GM12878 (cell line): ENCODE measurements at places on chromosomes 11 and 22. TPM values are rescaled to one million over a fixed set of nuclear protein-coding genes. Genes with fewer than 3 reads are reported as not detected.

GRCh38 chr11:2345050-2345449 is 32.1 kb upstream of the CD81 start:
- H3K4me1 ChIP-seq: no peaks in the 10 kb centered on the region
- no peak overlapping the region for H3K27ac ChIP-seq
- no peaks in the 10 kb centered on the region for H3K36me3 ChIP-seq
- DNase-seq: no peak

SAA2 gene
- 4.1 and 5.7 TPM in 2 replicates for total RNA-seq

- no peak overlapping the region for H3K4me3 ChIP-seq
- no peak overlapping the region for H3K27ac ChIP-seq
- H3K27me3 ChIP-seq: no peaks in the 10 kb centered on the region
- peaks cover 10% of the 10 kb centered on the region for H3K4me1 ChIP-seq
- DNase-seq: no peak
Observed at GRCh38 chr11:113316256-113316655, 1.9 kb downstream of the TTC12 start.

GRCh38 chr11:108221371-108221770 is 1.1 kb downstream of the NPAT start:
- DNase-seq: no peak
- no peaks in the 10 kb centered on the region for H3K27me3 ChIP-seq
- H3K36me3 ChIP-seq: peaks cover 9% of the 10 kb centered on the region; the same call in 1 of the 2 replicates
- peak overlapping the region; percentile 97 for H3K4me3 ChIP-seq

DNA sequence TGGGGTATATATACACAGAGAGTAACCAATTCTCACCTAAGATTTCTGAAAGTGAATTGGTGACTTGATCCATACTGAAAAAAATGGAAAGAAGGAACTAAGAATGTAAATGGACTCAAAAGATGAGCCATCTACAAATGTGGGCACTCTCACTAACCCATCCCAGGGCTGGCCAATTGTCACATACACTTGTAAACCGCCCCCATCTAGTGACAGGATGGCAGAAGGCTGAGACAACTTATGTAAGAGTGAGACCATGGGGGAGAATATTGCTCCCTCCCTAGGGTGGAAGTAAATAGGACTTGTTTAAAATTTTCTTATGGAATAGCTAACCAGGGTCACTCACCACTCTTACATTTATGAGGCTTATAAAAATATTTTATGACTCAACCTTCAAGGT is 377.1 kb upstream of the ISX start:
- DNase-seq: no peak
- H3K36me3 ChIP-seq: no peaks in the 10 kb centered on the region
- H3K4me1 ChIP-seq: no peaks in the 10 kb centered on the region
- H3K4me3 ChIP-seq: no peak overlapping the region
- no peak overlapping the region for H3K27ac ChIP-seq

- no peaks in the 10 kb centered on the region for H3K36me3 ChIP-seq
- DNase-seq: no peak
- no peaks in the 10 kb centered on the region; the same call in 1 of the 2 replicates for H3K27me3 ChIP-seq
- H3K4me1 ChIP-seq: no peaks in the 10 kb centered on the region
Observed at GRCh38 chr11:114959953-114960505, 281.7 kb downstream of the NXPE2 start.

DNA sequence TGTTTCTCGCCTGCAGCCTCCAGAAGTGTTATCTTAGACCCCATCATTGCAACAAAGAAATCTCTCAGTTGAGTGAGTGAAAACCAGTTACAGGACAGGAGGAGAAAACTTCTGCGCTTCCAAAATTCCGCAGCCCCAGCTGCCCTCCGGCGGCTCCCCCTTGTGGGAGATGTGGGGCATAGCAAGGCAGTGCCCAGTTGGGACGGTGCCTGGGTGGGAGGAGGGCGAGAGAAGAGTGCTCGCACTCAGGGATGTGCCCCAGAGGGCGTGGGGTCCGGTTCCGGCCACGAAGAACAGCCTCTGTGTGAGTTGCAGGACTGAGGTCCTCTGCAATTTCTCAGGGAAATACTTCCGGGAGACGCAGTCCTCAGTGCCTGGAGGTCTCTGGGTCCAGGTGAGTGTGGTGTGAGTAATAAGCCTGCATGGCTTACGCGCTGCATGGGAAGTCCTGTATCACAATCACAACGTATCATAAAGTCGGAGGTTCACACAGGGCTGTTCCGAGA is 87.0 kb upstream of the BLID start:
- H3K36me3 ChIP-seq: no peaks in the 10 kb centered on the region
- no peak for DNase-seq
- H3K27ac ChIP-seq: no peak overlapping the region
- peaks cover 3% of the 10 kb centered on the region for H3K27me3 ChIP-seq
- no peak overlapping the region for H3K4me3 ChIP-seq

DNA sequence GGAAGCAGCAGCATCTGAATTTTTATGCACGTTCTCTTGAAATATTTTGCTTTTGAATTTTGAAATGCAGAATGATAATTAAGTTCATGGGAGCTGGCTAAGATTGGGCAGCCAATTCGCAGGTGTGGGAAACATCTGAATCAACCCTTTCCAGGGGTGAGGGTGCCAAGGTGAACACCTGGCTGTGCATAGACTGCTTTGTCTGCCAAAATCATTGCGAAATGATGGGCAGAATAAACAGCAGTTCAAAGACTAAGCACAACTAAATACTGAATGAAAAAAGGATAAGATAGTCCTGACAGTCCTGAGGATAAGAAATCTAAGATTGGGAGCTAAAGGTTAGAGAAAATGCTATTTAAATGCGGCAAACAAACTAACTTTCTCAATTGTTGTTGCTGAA is 813.3 kb upstream of the RAG2 start:
- no peaks in the 10 kb centered on the region for H3K27me3 ChIP-seq
- H3K27ac ChIP-seq: no peak overlapping the region
- DNase-seq: no peak
- no peaks in the 10 kb centered on the region for H3K36me3 ChIP-seq
- H3K4me1 ChIP-seq: no peaks in the 10 kb centered on the region

CDKN1C gene
- 0.19 and 0.21 TPM in 2 replicates for total RNA-seq

DNA sequence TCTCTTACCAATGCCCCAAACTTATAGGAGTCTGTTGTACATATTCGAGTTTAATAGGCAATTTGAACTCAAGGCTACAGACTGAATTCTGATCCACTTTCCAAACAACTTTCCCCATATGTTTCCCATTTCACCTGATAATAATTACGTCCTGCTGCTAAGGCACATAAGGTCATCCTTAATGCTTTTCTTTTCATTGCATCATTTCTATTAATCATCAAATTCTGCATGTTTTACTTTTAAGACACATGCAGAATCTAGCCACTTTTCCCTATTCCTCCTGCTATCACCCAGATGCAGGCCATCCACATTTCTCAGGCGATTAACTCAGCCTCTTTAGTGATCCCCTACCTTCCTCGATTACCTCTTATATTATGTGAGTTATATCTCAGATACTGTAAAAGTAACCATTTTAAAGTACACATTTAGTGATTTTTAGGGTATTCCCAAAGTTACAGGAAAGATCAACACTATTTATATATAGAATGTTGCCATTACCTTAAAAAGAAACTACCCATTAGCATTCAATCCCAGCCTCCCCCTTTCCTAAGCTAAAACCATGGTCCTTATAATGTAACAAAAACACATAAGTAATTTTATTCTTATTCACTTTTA is 14.9 kb downstream of the XKR3 start:
- H3K27ac ChIP-seq: no peak overlapping the region
- H3K36me3 ChIP-seq: no peaks in the 10 kb centered on the region

- H3K4me3 ChIP-seq: no peak overlapping the region
- peaks cover 8% of the 10 kb centered on the region for H3K4me1 ChIP-seq
- no peak overlapping the region for H3K27ac ChIP-seq
- no peak for DNase-seq
- H3K36me3 ChIP-seq: no peaks in the 10 kb centered on the region
Observed at GRCh38 chr11:36454941-36455631, 55.0 kb downstream of the TRAF6 start.

GRCh38 chr11:92762121-92762540 is 207.3 kb upstream of the MTNR1B start:
- H3K4me1 ChIP-seq: no peaks in the 10 kb centered on the region
- no peaks in the 10 kb centered on the region for H3K27me3 ChIP-seq
- no peak overlapping the region for H3K4me3 ChIP-seq
- DNase-seq: no peak
- H3K36me3 ChIP-seq: no peaks in the 10 kb centered on the region

SSH3 gene
- total RNA-seq: 0.80 and 1.7 TPM in 2 replicates

HEPHL1 gene
- total RNA-seq: not detected in 2 replicates

DNA sequence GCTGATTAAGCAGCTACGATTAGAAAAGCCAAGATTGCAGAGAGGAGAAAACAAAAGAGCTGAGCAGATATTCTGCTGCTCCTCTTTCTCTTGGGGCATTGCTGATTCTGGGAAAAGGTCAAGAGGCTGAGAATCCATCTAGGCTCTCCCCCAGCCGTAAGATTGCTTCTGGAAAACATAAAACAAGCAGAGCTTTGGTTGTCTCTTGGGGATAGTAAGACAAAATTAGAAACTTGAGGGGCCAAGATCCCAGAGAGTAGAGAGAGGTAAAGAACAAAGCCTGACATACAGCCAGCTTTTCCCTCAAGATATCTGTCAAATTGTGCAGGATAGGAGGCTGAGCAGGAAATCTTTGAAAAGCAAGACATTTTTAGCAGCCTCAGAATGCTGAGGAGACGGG is 158.2 kb downstream of the TTC28 start:
- no peak overlapping the region for H3K27ac ChIP-seq
- no peaks in the 10 kb centered on the region; the same call in 1 of the 2 replicates for H3K27me3 ChIP-seq
- no peak for DNase-seq
- no peaks in the 10 kb centered on the region for H3K4me1 ChIP-seq
- no peak overlapping the region for H3K4me3 ChIP-seq

- peaks cover 11% of the 10 kb centered on the region for H3K4me1 ChIP-seq
- H3K27ac ChIP-seq: peak overlapping the region; percentile 74
- peaks cover 30% of the 10 kb centered on the region for H3K36me3 ChIP-seq
Observed at GRCh38 chr11:71488681-71489270, 35.8 kb downstream of the NADSYN1 start.

CHCHD10 gene
- 237 and 241 TPM in 2 replicates for total RNA-seq

DNA sequence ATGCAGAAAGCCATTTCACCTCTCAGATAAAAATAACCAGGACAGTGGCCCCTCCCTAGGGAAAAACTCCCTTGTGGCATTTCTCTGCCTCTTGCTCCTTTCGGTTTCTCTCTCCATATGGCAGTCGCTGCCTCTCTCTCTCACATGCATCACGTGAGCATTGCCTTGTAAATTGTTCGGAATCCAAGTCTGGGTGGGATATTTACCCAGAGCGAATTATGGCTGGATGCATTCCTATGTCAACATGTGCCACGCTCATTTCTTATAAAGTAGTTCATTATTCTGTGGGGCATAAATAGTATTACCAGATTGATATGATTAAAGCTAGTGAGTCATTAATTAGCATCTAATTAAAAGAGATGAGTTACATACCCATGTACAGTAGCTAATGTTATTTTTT is 392.9 kb downstream of the INSC start:
- no peaks in the 10 kb centered on the region for H3K36me3 ChIP-seq
- H3K4me1 ChIP-seq: no peaks in the 10 kb centered on the region
- H3K27me3 ChIP-seq: no peaks in the 10 kb centered on the region
- no peak overlapping the region for H3K27ac ChIP-seq
- H3K4me3 ChIP-seq: no peak overlapping the region

DNA sequence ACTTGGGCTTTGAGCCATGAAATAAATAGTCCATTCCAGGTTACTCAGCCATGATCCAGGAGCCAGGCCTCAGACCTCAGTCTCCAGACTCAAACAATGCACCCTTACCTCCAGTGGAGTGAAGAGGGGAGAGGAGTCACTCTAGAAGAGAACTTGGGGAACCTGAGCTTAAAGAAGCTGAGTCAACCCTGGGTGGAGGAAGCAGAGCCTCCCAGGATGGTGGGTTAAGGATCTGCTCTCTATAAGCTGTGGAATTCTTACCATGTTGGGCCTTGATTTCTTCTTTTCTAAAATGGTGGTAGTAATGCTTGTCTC is 113.2 kb downstream of the NECTIN1 start:
- no peaks in the 10 kb centered on the region for H3K36me3 ChIP-seq
- no peak overlapping the region for H3K4me3 ChIP-seq
- no peaks in the 10 kb centered on the region for H3K4me1 ChIP-seq
- H3K27me3 ChIP-seq: no peaks in the 10 kb centered on the region; the same call in 1 of the 2 replicates
- DNase-seq: no peak

SYTL2 gene
- total RNA-seq: 0.31 and 0.40 TPM in 2 replicates

LRRC55 gene
- not detected in 2 replicates for total RNA-seq

DNA sequence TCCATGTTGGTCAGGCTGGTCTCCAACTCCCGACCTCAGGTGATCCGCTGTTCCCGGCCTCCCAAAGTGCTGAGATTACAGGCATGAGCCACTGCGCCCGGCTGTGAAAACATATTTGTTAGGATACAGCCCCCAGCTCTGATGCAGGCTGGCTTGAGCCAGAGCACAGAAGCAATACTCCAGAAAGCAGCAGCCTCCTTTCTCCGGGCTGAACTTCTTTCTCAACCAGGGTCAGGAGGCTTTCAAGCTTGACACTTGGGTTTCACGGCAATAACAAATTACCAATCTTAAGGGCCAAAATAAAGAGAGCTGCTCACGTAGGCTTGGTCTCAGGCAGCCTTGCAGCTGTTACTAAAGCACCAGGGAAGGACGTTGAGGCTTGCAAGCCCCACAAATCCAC is 10.8 kb upstream of the CECR2 start:
- DNase-seq: no peak
- no peak overlapping the region for H3K4me3 ChIP-seq
- H3K27me3 ChIP-seq: no peaks in the 10 kb centered on the region
- H3K27ac ChIP-seq: no peak overlapping the region
- no peaks in the 10 kb centered on the region for H3K36me3 ChIP-seq
- no peaks in the 10 kb centered on the region for H3K4me1 ChIP-seq

RBM7 gene
- total RNA-seq: 17.2 and 19.5 TPM in 2 replicates

DNA sequence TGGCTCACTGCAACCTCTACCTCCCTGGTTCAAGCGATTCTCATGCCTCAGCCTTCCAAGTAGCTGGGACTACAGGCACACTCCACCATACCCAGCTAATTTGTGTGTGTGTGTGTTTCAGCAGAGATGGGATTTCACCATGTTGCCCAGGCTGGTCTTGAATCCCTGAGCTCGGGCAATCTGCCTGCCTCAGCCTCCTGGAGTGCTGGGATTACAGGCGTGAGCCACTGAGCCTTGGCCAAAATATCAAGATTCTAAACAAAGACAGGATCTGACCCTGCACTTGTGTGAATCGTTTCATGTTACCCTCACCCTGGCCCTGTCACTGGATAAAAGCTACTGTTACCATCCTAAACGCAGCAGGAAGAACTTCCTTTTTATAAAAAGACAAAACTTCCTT is 15.6 kb upstream of the THY1 start:
- no peak for DNase-seq
- H3K27me3 ChIP-seq: no peaks in the 10 kb centered on the region
- peaks cover 4% of the 10 kb centered on the region for H3K4me1 ChIP-seq

GRCh38 chr22:27317096-27317495 is 484.5 kb downstream of the MN1 start:
- H3K27me3 ChIP-seq: no peaks in the 10 kb centered on the region
- no peak for DNase-seq
- H3K27ac ChIP-seq: no peak overlapping the region
- no peaks in the 10 kb centered on the region for H3K36me3 ChIP-seq

GRCh38 chr22:37973271-37974170 is 10.8 kb downstream of the SOX10 start:
- H3K27me3 ChIP-seq: no peaks in the 10 kb centered on the region
- no peak for DNase-seq
- H3K36me3 ChIP-seq: peaks cover under 1% of the 10 kb centered on the region; the same call in 1 of the 2 replicates
- H3K27ac ChIP-seq: no peak overlapping the region
